ENCODE measurements at places on chromosomes 13 and 19.
A peak's percentile ranks its signal among the peaks of the same experiment; 100 is the strongest.

DNA sequence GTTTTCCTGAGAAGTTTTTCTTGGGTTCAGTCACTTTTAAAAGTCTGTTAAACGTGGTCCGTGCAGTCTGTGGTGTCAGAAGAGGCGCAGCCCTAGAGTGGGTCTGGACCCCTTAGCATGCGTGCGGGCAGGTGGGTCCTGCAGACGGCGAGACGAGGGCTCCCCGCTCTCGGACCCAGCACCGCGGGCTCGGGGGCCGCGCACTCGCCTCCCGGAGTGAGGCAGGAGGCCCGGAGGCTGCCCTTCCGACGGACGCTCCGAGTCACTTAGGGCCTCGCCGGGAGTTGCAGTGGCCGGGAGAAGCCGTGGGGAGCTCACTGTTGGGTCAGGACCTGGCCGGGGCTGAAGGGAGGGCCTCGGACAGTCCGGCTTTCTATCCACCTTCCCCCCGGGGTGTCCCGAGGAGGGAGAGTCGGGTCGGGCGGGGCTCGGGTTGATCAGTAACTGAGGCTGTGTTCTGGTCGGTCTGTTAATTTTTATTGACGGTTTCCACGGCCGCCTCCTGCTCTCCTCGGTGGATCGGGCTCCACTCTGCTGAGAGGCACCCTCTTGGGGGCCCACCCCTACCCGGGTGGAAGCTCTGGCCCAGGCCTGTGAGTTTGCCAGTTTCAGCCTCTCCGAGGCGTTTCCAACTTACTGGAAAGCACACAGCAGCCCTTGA lies 1.3 kb downstream of the PTBP1 start:
- no peak for DNase-seq

DNA sequence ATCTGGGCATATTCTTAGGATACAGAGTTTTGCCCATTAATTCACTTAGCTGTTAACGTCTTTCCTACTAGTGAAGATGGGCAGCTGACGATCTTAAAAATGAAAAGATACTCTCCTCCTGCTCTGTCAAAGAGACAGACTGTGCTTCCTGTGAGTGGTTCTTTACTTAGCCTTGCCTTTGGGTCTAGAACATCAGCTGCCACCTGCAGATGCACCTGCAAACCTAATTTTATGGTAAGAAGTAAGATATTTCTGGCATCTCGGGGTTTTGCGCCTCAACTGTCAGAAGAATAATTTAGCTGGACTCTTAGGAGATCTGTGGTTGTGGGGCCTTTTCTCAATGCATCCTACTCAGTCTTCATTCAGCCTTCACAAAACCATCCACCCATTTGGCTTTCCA lies 36.2 kb downstream of the TRPC4 start:
- no peak for DNase-seq

DNA sequence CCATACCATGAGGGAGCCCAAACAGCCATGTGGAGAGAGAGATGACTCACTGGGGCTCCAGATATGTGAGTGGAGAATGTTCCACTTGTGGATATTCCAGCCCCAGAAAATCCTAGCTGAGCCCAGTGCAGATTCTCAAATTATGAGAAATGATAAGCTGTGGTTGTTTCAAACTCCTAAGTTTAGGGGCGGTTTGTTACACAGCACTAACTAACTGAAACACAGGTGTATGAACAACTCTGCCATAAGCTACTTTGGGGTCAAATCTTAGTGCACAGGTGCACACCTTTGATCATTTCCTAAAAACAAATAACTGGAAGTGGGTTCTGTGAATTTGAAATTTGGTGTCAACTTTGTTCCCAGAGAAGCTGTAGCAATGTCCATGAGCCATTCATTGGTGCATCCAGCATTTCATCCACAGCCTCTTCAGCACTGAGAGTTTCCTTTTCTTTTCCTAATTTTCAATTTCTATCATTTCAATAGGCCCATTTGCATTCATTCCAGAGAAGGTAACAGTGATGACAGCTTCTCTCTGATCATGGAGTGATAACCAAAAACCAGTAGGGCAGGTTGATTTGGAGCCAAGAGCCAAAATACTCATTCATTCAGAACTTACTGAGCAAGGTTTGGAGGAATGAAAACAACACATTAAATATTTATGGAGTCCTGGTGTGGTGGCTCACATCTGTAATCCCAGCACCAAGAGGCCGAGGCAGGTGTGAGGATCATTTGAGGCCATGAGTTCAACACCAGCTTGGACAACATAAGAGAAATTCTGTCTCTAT lies 8.8 kb upstream of the CLPP start:
- no peak for DNase-seq

GRCh38 chr19:44572581-44572900 lies 40.8 kb upstream of the IGSF23 start:
- DNase-seq, result no peak

DNA sequence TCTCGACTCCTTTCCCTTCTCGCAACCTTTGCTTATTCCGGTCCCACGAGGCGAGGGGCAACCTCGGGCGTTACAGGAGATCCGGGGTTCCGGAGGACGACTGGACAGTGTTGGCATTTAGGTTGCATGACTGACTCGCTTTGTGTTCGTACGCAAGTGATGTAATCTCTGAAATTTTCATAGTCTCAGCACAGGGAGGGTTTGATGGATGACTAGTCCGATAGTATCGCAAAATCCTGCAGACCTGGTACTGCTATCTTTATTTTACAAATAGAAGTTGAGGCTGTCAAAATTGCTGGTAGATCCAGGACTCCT lies 342 bp downstream of the DDX49 start:
- DNase-seq, result no peak

DNA sequence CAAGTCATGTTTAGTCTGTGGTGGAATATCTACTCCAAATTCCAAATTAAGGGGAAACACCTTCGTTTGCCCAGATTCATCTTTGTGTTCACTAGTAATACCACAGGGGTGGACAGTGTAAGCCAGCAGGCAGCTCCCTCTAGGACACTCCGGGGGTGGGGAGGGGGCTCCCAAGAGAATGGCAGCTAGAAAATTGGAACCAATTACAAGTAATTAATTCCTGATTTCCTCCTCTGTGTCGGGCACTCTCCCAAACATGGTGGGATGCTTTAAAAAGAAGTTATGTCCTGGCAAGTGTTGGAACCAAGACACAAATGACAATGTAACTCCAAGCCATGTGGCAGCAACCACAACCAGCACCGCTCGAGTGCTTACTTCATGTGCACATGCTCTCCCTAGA lies 5.9 kb downstream of the COL4A1 start:
- DNase-seq, result no peak

DNA sequence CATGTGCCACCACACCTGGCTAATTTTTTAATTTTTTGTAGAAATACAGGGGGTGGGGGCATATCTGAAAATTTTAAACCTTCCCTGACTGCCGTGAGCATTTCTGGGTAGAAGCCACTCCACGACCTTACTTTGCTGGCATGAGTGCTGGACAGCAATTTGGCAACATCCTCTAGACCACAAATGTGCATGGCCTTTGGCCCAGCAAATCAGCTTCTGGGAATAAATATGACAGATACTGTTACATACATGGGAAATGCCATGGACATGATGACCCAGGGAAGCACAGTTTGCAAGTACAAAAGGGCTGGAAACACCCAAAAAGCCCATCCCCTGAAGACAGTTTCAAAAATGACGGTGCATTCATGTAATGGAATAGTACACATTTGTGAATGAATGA lies 3.2 kb upstream of the PVR start:
- DNase-seq, result peak; percentile 31

DNA sequence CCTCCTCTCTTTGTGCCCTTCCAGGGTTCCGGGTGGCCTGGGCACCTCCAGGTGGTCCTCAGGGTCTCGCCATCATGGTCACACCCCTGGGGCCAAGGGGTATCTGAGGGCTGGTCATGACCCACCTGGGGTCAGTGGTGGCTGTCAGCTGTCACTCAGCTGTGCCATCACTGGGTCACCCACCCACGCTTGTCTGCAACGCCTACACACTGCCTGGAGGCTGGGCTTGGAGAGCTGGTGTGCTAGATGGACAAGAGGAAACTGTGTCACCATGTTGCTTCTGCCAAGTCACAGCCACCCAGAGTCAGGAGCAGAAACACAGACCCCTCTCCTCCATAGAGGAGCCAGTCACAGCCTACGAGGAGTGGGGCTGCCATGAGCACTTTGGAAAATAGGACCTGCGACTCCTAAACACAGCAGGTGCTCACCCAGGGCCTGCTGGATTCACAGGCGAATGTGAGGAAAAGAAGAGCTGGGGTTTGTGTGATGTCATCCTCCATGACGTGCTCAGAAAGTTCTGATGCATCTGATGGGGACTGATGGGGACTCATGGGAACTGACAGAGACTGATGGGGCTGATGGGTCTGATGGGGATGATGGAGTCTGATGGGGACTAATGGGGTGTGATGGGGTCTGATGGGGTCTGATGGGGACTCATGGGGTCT lies 10.7 kb upstream of the GRTP1 start:
- DNase-seq, result no peak

GRCh38 chr13:74555651-74556420 lies 421.6 kb upstream of the KLF12 start:
- no peak for DNase-seq

GRCh38 chr19:33208371-33208895 lies 14.3 kb downstream of the LRP3 start:
- no peak for DNase-seq

GRCh38 chr19:48351341-48351752 lies 12.4 kb downstream of the TMEM143 start:
- DNase-seq, result peak; percentile 70

DNA sequence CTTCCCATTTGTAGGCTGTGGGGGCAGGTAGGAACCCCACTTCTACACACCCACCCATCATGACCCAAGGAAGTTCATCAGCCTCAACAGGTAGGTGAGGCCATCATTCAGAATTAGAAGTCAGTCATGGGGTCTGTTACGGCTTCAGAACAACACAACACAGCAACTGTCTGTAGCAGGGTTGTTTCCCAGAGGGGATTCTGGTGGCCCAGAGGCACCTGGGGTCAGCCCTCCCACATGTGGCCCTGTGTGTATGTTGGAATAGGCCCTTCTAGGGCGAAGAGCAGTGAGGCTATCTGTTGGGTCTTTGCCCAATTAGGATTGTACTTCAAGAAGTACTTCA lies 3.4 kb downstream of the IGFLR1 start:
- no peak for DNase-seq

DNA sequence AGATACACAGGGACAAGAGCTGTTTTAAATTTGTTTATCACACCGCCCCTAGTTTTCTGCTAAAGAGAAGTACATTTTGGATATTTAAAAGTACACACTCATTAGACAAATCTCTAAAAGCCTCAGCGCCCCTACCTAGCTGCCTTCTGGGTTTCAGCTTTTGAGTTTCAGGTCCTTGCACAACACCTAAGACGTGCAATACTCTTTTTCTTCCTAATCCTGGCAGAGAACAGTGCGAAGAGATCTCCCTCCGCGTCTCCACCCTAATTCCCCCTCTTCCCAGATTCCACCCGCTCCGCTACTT lies 421 bp upstream of the KLF5 start:
- no peak for DNase-seq

- DNase-seq, result peak; percentile 49
Observed at GRCh38 chr13:63497601-63498000, 2082.0 kb upstream of the PCDH20 start.

- no peak for DNase-seq
Observed at GRCh38 chr13:98981369-98982080, 3.7 kb upstream of the DOCK9 start.

DNA sequence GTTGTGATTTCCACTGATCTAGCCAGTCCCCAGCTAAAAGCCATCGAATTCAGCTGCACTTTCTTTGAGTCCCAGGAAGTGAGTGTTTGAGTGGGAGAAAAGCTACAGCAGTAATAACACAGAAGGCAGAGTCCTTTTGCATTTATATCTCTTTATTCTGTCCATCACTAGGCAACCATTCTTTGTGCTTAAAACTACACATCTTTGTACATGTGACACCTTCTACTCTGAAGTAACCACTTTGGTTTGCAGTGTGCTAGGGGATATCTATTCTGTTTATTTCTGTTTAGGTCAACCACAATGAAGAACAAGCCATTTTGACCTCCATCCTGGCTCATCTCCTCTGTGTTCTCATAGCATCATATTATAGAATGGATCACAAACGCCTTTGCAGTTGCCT lies 226.0 kb upstream of the SERP2 start:
- no peak for DNase-seq

DNA sequence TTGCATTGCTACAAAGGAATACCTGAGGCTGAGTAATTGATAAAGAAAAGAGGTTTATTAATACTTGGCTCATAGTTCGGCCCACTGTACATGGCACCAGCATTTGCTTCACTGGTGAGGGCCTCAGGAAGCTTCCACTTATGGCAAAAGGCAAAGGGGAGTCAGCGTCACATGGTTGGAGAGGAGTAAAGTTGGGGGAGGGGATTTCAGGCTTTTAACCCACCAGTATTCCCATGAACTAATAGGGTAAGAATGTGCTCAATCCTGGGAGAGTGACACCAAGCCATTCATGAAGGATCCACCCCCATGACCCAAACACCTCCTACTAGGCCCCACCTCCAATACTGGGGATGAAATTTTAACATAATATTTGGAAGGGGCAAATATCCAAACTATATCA lies 82.5 kb upstream of the MYCBP2 start:
- no peak for DNase-seq

- DNase-seq, result no peak
Observed at GRCh38 chr19:49772850-49773432, 6.1 kb downstream of the AP2A1 start.

DNA sequence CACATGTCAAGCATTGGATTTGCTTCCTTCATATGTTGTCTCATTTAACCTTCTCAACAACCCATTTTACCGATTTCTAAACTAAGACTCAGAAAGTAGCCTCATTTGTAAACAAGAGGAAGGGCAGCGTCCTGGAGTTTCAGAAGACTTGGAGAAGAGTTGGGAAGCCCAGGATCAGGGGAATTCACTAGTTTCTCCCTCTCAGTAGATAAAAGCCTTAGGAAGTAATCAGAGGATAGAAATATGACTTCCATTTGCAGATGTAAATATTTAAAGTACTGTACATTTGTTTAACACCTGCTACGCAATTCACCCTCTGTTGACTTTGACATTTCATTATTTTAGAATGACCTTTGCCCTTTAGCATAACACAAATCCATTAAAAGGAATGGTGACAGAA lies 216.4 kb downstream of the DCT start:
- no peak for DNase-seq

DNA sequence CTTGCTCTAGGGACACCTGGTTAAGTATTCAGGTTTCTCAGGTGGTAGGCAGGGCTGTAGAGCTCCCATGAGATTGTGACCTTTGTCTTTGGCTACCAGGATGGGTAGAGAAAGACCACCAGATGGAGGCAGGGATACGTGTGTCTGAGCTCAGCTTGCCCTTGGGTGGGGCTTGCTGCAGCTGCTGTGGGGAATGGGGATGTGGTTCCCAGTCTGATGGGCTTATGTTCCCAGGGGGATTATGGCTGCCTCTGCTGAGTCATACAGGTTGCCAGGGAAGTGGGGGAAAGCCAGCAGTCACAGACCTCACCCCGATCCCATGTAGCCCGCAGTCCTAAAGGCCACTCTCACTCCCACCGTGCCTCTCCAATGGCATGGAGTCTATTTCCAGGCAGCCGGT lies 659.9 kb upstream of the KLF12 start:
- no peak for DNase-seq

DNA sequence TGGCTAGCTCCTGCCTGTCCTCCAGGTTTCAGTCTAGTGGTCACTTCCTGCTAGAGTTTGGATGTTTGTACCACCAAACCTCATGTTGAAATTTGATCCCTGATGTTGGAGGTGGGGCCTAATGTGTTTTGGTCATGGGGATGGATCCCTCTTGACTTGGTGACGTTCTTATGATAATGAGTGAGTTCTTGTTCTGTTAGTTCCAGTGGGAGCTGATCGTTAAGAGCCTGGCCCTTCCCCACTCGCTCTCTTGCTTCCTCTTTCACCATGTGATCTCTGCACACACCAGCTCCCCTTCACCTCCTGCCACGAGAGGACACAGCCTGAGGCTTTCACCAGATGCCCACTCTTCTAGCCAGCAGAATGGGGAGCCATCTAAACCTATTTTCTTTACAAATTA lies 86.8 kb upstream of the SCEL start:
- no peak for DNase-seq
